Effector memory CD4-positive, alpha-beta T cell (primary cell): ENCODE measurements at places on chromosomes 4 and X.

- DNase-seq = no peak
These were observed 258.1 kb downstream of the UNC5C start for GRCh38 chr4:95290702-95291101.

- no peak for DNase-seq
These were observed 383.7 kb upstream of the ATOH1 start for GRCh38 chr4:93444860-93445259.

DNA sequence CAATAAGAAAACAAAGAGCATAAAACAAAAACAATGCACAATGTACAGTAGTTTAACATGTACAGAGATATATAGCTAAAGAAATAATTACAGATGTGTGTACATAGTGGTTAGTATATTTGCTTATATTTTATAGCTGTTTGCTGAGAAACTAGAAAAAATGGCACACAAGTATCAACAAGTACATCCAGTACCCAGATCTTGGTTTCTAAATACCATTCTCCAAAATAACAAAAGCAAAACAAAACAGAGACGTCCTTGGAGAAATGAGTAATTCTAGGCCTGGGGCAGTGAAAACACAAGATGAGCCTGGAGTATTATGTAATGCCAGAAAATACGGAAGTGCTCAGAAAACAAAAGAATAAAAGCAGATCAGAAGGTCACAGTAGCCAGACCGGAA is 189.6 kb downstream of the TMEM47 start:
- no peak for DNase-seq

- DNase-seq = no peak
These were observed 377.7 kb upstream of the MAOA start for GRCh38 chrX:43278440-43278839.
